ENCODE measurements at places on chromosomes 5 and 9.

DNA sequence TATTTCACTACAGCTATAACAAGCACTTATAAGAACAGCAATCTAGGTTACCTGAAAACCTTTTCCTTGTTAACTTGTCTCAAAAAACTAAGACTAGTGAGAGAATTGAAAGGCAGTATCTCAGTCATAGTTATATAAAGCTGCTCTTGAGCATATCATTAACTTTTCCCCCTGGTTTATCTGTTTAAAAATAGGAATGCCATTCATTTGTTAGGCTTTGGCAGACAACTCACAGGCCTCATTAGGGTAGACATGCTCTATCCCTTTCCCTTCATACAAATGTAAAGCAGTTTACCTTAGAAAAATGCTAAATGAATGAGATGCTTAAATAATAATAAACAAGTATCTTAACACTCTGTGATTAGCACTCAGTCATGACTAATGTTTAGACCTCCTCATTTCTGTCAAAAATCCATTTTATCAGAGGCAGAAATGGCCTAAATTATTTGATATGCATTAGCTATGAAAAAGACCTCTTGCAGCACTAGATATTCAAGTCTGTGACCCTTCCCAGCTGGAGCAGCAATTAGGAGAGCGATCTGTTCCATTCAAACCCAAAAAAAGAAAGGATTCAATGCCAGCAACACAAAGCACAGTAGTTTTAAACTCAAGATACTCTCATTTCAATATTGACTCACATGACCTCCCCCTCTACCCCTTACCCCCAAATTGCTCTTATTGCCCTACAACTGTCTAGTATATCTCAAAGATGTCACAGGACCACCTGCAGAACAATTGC, 1578.8 kb upstream of the WWC1 start:
- DNase-seq: no peak

DNA sequence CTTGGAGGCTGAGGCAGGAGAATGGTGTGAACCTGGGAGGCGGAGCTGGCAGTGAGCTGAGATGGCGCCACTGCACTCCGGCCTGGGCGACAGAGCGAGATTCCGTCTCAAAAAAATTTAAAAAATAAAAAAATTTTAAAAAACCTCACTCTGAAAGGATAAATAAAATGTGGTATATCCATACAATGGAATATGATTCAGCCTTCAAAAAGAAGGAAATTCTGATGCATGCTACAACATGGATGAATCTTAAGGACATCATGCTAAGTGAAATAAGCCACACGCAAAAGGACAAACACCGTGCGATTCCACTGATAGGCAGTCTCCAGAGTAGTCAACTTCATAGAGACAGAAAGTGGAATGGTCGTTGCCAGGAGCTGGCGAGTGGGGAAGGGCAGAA, 8.4 kb downstream of the DBN1 start:
- DNase-seq: no peak

DNA sequence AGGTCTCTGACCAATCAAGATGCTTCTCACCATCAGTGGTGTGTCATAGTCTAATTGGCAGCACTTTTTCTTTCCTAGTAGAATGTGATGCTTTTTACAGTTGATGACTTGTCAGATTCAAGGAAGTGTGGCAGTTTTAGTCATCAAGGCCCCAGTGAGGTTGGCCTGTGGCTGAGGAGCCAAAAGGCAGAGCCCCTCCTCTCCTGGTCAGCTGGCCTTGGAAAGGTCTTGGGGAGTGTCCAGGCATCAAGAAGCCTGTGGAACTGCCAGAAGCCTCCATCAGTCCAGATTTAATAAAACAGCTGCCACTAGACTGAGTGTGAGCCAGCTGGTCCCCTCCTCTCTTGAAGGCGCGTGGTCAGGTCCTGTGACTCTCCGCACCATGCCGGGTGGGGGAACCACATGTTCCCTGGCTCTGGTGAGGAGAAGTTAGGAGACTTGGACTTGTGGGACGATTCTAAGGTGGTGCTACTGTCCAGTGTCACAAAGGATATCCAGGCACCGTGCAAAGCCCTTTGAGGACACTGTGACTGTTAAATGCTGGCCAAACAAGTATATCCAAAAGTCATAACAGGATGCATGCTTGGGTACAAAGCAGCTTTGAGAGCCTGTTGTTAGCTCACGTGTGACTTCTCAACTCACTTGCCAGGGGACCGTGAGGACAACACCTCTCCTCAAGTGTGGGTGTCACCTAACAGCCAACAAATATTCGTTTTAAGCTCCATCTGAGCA, 6.1 kb upstream of the ANGPTL2 start:
- no peak for DNase-seq

DNA sequence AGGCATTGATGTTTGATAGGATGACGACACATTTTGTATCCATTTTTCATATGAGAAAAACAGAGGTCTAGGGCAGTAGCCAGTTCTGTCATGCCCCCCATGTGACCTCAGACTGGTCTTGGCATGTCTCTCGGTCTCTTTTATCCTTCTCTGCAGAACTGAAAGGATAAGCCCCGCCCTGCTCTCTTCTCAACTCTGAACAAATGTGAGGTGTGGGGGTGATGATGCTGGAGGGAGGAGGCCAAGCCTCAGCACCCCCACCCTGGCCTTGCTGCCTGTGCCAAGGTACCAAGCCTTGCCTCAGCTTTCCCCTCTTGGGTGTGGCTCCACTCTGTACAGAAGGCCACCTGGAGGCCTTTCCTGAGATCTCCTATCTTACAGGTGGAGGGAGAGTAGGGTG, 19.5 kb upstream of the CRB2 start:
- DNase-seq: no peak

DNA sequence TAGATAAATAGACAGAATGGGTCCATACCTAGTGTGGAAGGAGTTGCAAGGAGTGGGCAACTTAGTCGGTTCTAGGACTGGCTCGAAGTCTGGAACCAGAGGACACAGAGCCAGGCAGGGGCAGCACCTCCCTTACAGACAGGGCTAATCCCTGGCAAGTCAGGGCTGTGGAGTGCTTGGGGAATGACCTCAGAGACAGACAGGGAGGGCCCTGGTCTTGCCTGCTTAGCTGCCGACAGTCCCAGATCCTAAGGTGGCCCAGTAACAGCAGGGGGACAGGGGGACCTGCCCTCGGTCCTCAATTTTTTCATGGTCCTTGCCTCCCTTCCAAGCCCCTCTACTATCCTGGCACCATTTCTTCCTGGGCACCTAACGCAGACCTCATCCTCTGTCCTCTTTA, 222.4 kb upstream of the TNC start:
- no peak for DNase-seq

GRCh38 chr5:163649514-163649913, 144.1 kb downstream of the MAT2B start:
- DNase-seq: no peak
